NCI-H1092 (cell line): ENCODE measurements at places on chromosomes 3 and 15.

- DNase-seq: no peak
Observed at GRCh38 chr15:60394689-60395097, 3.1 kb downstream of the ANXA2 start.

GRCh38 chr15:88118035-88118434 is 138.5 kb downstream of the NTRK3 start:
- no peak for DNase-seq

DNA sequence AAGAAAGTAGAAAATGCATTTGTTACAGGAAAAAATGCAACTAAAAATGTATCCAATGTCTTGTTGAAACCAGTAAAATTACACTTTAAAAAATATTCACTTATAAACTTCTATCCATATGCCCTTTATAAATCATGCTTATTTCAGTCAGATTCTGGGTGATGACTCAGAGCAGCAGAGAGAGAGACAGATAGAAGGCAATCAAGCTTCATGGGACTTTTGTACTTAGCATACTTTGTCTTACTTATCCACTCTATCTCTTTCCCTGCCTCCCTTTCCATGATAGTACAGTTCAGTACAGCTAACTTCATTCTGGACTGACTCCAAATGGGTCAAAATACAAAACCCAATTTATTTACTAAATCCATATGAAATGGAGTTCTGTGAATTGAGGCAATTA is 1438.2 kb downstream of the ZPLD1 start:
- no peak for DNase-seq

DNA sequence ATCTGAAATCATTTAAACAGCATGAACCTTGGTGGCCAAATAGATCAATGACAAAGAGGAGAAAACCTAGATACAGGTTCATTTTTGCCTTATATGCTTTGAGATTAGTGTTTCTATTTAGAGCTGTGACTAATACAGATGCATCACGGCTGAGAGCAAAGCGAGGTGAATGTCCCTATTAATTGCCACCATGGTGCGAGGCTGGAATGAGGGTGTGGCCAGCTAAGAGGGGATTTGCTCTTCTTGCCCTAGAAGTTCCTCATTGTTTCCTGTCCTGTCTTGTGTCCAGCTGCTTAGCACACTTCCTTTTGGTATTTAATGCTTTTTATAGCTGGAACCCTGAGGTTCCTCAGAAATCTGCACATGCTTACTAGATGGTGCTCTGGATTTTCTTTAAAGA is 339.1 kb upstream of the RGMA start:
- no peak for DNase-seq

DNA sequence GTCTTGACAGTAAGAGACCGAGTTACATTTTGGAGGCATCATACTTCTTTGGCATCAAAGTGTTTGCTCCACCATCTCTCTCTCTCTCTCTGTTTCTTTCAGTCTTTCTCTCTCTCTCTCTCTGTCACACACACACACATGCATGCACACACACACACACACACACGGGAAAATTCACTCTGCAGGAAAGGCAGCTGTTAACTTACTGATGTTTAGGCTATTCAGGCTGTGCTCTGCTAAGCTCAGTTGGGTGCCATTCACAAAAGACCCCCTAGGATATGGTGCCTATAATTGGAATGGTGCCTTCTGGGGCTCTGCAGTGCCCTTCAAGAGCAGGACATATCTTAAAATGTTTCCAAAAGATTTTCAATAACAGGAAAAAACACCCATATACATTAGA is 78.2 kb downstream of the KCNH8 start:
- DNase-seq: no peak

- no peak for DNase-seq
Observed at GRCh38 chr15:52379395-52380106, 83.9 kb upstream of the MYO5C start.

GRCh38 chr3:141430316-141430715 is 56.5 kb upstream of the RASA2 start:
- no peak for DNase-seq

- no peak for DNase-seq
Observed at GRCh38 chr3:127016043-127016343, 33.1 kb downstream of the PLXNA1 start.

GRCh38 chr3:55647670-55648069 is 160.6 kb upstream of the WNT5A start:
- no peak for DNase-seq

DNA sequence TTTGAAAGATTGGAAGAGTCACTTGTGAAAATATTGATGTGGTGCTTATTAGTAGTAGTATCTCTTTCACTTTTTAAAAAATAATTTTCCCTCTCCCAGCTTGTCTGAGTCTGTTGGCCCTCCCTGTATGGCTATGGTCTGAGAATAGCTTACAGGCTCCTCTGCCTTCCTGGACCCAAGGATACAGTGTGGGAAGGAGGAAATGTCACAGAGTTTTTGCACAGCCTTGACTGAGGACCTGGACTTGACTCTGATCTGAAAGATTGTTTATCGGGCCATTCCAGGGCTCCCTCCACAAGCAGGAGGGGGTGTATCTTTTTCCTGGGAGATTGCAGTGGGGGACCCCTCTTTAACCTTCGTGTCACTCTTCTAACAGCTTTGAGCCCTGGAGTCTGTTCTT is 59.7 kb downstream of the TLNRD1 start:
- no peak for DNase-seq

GRCh38 chr3:32816439-32817256 is 1.1 kb upstream of the TRIM71 start:
- DNase-seq: no peak

DNA sequence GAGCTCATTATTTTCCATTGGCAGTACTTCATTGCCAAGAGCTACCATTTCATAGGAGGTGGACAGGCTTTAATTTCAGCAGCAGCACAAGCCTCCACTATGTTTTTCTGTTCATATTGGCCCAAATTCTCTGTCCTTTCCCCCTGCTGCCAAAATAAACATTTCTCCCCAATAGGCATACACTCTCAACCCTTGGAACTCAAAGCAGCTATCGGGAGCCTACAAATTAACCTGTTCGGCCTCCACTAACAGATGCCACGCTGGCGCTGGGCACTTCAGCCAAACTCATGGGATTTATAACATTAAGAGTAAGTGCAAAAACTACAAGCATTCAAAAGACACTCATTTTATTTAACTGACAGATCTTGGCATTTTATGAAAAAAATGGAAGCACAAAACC is 95.7 kb downstream of the NSUN3 start:
- DNase-seq: no peak

DNA sequence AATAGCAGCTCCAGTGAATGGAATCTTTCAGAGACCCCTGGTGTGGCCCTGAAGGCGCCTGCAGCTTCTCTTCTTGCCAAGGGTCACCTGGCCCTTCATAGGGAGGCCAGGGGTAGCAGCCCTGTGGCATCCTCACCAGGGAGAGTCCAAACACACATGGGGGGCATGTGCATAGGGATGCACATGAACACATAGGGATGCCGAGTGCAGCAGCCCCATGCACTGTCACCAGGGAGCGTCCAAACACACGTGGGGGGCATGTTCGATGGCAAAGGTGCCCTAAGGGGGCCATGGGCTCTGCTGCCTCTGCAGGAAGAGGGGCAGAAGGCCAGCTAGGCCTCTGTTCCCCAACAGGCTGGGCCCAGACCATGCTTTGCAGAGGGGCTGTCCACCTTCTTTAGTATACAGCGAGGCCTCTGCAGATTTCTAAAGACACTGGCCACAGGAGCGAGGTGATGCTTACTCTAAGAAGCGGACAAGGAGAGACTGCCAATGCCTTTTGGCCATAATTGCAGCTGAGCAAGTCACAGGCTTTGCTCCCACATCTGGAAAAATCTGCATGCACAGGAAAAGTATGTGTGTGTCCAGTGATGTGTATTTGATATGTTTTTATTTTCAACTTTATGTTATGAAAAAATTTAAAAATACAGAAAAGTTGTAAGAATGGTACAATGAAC is 21.0 kb downstream of the ANAPC13 start:
- no peak for DNase-seq

GRCh38 chr3:45311327-45311726 is 77.0 kb upstream of the LARS2 start:
- DNase-seq: no peak

GRCh38 chr3:105355408-105356061 is 11.2 kb upstream of the ALCAM start:
- no peak for DNase-seq

DNA sequence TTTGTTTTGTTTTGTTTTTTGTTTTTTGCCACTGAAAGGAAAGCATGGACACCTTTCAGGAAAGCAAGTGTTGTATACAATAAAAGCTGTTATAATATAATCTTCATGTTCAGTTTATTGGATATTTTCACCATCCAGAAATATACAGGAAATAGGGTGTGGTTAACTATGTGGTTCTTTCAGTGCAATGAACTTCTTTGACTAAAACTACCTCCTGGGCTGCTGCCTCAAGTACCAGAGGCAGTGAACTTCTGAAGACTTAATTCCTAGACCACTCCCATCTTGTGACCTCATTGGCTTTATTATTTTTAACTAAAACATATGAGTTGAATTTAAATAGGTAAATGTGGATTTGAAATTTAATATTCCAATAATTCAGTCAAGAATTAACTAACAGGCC is 27.1 kb upstream of the TBL1XR1 start:
- no peak for DNase-seq
